ENCODE measurements at places on chromosomes 7 and 10.

GRCh38 chr10:70952401-70952800 is 64.0 kb upstream of the PCBD1 start:
- no peak for DNase-seq

GRCh38 chr10:59508296-59508695 is 145.9 kb upstream of the FAM13C start:
- DNase-seq: no peak

- DNase-seq: no peak
Measured at GRCh38 chr10:132593389-132593788, 55.8 kb downstream of the INPP5A start.

DNA sequence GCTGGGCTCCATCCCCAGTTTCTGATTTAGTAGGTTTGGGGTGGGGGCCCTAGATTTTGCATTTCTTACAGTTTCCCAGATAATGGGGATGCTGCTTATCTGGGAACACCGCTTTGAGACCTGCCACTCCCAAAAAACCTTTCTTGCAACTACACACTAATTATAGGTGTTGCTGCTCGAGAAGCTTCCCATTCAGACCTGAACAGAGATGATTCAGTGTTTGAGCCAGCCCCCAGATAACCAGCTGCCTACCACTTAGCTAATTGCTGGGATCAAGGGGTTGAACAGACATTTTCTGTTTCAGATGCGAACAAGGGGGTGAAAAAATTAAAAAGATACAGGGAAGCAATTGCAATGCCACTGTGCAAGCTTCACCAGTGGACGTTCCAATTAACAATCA is 448.5 kb downstream of the KCNMA1 start:
- DNase-seq: no peak

DNA sequence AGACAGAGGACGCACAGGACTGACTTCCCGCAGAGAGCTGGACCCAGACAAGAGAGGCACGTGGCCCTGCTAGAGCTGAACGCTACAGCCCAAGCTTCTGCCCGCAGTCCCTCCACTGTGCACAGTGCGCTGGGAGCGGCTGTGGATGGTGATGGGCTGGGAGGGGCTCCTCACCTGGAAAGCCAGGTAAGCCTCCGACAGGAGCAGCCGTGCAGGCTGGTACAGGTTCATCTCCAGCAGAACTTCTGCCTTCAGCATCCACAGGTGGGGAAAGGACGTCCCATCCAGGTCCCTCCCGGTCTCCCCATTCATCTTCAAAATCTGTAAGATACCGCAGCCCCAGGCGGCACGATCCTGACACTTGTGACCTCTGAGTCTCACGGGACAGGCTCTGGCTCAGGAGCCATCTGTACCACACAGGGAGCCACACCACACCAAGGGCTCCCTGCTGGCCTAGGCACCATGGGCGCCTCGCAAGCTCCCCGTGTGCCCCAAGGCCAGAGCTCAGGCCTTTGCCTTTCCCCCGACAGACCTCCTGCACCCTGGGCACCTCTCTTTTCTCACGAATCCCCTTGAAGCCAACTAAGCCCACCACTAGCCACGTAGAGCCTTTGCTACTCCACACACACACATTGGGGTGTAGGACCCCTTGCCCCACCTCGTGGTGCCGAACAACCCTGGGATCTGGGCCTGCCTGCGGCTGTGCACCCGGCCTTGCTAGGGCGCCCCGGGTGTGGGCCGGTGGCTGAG is 76.3 kb downstream of the CFAP46 start:
- no peak for DNase-seq

GRCh38 chr7:135801045-135801693 is 52.6 kb upstream of the FAM180A start:
- DNase-seq: peak; percentile 14

- no peak for DNase-seq
Measured at GRCh38 chr10:86339226-86339865, 27.2 kb downstream of the GRID1 start.

DNA sequence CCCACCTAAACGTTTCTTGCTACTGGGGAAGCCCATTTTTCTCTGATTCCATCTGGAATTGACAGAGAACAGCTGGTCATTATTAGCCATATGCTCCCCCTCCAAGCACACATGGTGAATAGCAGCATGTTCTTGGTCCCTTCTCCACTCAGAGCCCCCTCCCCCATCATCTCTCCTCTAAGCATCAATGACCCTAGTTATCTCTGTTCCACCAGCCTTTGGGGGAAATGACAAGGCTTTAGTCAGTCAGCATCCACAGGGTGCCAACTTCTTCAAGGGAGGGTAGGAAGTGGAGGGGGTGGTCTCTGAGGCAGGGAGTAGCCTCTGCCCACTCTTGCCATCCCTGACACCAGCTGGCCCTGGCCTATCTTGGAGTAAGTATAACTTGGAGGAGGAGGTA is 163.1 kb downstream of the UBE2H start:
- DNase-seq: no peak

- no peak for DNase-seq
Measured at GRCh38 chr10:16944986-16945385, 127.8 kb upstream of the RSU1 start.

DNA sequence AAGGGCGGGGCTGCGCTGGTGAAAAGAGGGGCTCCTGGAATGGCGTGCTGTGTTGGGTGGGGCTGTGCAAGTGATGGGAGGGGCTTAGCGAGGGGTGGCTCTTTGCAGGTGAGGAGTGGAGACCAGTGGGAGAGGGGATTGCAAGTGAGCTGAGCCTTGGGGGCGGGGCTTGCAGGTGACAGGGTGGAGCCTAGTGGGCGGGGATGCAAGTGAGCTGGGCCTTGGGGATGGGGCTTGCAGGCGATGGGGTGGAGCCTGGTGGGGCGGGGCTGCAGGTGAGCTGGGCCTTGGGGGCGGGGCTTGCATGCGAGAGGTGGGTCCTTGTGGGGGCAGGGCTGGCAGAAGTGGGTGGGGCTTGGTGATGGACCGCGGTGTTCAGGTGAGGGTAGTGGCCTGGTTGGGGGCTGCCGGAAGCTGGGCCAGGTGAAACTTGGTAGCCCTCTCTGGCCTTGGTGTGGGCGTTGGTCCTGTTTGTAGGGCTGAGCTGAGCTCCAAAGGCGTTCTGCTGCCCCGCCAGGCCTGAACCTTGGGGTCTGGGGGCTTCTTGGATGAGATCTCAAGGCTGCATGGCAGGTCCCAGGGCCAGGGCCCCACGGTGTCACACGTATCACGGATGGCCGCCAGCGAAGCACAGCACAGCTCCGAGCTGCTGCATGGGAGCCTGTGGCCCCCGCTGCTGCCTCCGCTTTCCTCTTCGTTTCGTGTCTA is 743 bp upstream of the PITRM1 start:
- no peak for DNase-seq

- no peak for DNase-seq
Measured at GRCh38 chr7:55110282-55110992, 91.6 kb downstream of the EGFR start.
